ENCODE measurements at places on chromosomes 4 and X.

- DNase-seq: no peak
These were observed 29.6 kb downstream of the TLR10 start for GRCh38 chr4:38752941-38753806.

GRCh38 chrX:123340696-123341095 lies 156.6 kb downstream of the GRIA3 start:
- DNase-seq: no peak

GRCh38 chr4:87053802-87054767 lies 119.3 kb downstream of the AFF1 start:
- no peak for DNase-seq

- DNase-seq: no peak
These were observed 79.2 kb downstream of the FBXL5 start for GRCh38 chr4:15575966-15576365.

- DNase-seq: no peak
These were observed 126.4 kb downstream of the BTC start for GRCh38 chr4:74667944-74668343.

DNA sequence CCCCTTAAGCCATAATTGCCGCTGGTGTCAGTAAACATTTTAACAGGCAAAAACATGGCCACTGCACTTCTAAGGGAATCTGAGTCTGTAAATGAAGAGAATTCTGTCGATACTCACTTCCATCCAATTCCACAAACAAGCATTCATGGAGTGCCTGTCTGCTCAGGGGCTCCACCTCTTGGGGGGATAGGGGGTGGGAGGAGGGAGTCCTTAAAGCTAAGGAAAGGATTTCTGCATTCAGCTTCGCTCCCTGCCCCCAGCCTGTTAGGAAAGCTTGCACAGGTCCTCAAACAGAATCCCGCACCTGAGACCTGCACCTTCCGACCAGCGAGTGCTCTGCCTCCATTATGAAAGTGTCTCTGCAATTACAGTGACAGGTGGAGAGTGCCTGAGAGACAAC lies 130.2 kb upstream of the KIT start:
- no peak for DNase-seq

DNA sequence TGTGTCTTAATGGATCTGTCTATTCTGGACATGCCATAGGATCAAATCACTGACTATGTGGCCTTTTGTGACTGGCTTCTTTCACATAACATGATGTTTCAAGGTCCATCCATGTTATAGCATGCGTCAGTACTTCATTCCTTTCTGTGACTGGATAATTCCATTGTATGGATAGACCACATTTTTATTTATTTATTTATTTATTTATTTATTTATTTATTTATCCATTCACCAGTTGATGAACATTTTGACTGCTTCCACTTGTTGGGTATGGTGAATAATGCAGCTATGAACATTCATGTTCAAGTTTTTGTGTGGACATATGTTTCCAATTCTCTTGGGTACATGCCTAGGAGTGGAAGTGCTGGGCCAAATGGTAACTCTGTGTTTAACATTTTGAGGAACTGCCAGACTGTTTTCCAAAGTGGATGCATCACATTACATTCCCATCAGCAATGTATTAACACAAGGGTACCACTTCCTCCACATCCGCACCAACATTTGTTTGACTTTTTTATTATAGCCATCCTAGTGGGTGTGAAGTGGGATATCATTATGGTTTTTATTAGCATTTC lies 14.0 kb downstream of the RTL5 start:
- no peak for DNase-seq

DNA sequence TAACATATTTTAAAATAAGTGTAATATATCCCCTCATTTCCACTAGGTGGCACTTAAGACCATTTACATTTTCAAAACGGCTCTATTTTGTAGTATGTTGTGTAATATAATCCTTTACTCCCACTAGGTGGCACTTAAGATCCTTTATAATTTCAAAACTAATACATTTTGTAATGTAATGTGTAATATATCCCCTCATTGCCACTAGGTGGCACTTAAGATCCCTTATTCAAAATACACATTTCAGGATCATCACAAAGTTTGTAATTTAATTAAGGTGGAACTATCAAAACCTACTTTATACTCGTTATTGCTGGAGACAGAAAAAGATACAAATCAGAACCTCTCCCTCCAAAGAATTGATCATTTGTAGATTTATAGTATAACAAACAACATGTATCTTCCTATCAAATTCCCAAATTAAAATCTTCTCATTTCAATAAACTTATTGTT lies 132.5 kb downstream of the ARHGAP6 start:
- no peak for DNase-seq

DNA sequence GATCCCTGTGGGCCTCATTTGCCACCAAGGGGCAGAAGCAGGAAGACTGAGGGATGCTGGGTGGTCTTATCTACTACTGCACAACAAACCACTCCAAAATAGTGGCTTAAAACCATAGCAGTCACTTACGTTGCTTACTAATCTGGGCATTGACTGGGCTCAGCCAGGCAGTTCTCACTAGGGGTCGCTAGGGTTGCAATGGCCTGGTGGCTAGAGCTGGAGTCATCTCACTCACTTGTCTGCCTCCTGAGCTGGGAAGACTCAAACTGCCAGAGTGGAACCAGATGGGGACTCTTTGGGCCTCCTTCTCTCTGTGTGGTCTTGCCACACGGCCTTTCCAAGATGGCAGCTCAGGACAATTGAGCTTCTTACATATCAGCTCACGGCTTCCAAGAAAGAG lies 216.3 kb upstream of the BCOR start:
- no peak for DNase-seq

GRCh38 chr4:181908168-181908567 lies 335.0 kb upstream of the TENM3 start:
- DNase-seq: no peak

DNA sequence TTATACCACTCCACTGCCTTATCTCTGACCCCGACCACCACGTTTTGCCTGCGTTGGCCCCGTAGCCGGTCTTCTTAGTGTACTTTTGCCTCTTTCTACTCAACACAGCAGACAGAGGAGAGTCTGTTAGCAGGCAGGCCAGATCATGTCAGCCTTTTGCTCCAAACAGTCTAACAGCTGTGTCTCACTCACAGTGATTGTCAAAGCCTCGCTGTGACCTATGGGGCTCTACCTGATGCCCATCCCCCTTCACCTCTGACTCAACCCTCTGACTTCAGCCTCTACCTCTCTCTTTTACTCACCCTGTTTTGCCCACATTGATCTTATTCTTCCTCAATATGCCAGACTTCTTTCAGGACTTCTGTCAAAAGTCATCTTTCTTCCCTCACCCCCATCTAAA lies 127.1 kb downstream of the TRIML1 start:
- DNase-seq: no peak

DNA sequence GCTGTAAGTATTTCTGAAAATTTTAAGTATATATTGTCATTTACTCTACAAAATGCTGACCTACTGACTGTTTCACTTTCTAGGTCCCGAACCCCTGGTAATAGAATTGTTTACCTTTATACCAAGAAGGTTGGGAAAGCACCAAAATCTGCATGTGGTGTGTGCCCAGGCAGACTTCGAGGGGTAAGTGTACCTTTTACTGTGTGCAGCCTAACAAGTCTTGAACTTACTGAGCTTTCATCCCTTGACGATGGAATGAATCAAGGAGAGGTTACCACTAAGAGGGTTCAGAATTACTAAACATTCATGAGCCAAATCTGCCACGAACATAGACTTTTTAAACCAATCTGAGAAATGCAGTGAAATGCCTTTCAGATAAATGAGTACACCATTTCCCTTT lies 1.6 kb downstream of the RPL34 start:
- no peak for DNase-seq

- no peak for DNase-seq
These were observed 56.4 kb downstream of the C4orf51 start for GRCh38 chr4:145736241-145736831.

GRCh38 chr4:85556283-85556682 lies 81.3 kb downstream of the ARHGAP24 start:
- DNase-seq: no peak

DNA sequence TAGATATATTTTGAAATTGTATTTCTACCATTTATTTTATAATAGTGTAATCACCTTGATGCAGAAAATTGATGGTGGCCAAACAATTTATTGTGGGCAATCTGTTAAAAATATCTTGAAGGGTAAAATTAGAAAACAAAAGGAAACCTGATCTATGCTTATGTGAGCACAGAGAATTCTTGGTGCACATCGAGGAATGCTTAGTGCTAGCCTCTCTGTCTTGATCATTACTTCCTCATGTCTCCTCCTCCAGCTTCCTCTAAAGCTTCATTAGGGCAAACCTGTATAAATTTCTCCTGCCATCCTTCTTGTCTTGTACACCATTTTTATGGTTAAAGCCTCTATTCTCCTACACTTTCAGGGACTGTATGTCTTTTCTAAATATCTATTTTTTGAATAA lies 725.8 kb downstream of the RAPGEF2 start:
- DNase-seq: no peak

DNA sequence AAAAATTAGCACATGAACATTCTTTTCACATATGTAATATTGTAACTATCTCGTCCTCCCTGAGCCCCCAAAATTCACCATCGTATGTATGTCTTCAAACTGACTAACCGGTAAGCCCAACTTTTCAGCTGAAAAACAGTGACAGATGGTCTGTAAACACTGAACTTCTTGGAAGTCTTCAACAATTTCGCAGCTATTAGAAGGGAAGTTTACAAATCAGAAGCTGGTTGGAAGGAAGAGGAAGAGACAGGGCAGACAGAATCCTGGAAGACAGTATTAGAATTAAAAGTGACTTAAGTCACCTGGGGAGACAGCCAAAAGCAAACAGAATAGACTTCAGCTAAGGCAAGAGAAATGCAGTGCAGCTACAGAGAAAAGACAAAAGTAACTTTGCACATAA lies 858.4 kb downstream of the ADGRL3 start:
- DNase-seq: no peak

DNA sequence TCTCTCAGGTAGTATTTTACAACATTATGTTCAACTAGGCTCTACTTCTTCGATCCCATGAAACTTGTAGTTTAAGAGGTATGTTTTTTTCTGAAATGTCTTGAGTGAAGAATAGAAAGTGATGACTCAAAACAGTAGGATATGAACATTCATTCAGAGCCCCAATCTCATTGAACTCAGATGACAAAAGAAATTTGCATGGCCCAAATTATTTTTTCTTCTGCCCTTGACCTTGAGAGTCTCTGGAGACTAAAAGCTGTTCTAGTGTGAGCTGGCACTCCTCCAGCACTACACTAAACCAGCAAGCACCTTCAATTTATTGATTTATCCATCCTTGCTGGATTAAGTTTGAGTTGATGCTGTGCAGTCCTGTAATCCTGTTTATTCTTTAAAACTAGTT lies 4.0 kb downstream of the DCLK2 start:
- DNase-seq: no peak

GRCh38 chrX:50967736-50968135 lies 57.2 kb downstream of the BMP15 start:
- DNase-seq: no peak

GRCh38 chr4:107994894-107995293 lies 5.2 kb downstream of the HADH start:
- DNase-seq: no peak

- DNase-seq: no peak
These were observed 14.6 kb downstream of the SMAD1 start for GRCh38 chr4:145496292-145496691.
